NCI-H1092 (cell line): ENCODE measurements at places on chromosomes 16 and 17.

DNA sequence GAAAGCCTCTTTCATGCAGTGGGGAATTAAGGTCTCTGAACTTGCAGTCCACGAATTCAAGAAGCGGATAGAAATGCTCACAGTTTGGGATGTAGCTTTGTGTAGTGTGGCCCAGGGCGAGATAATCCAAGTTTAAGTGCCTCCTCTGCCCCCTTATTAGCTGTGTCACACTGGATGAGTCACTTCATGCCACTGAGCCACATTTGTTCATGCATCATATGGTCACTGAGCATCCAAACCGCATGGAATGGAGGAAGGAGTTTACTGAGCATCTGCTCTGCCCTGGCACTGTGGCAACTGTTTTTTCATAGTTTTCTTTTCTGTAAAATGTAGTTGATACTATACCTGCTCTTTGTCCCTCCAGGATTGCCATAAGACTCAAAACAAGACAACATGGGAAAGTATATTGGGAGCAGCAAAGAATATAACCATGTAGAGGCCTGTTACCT is 15.1 kb upstream of the DHX8 start:
- DNase-seq, result no peak

DNA sequence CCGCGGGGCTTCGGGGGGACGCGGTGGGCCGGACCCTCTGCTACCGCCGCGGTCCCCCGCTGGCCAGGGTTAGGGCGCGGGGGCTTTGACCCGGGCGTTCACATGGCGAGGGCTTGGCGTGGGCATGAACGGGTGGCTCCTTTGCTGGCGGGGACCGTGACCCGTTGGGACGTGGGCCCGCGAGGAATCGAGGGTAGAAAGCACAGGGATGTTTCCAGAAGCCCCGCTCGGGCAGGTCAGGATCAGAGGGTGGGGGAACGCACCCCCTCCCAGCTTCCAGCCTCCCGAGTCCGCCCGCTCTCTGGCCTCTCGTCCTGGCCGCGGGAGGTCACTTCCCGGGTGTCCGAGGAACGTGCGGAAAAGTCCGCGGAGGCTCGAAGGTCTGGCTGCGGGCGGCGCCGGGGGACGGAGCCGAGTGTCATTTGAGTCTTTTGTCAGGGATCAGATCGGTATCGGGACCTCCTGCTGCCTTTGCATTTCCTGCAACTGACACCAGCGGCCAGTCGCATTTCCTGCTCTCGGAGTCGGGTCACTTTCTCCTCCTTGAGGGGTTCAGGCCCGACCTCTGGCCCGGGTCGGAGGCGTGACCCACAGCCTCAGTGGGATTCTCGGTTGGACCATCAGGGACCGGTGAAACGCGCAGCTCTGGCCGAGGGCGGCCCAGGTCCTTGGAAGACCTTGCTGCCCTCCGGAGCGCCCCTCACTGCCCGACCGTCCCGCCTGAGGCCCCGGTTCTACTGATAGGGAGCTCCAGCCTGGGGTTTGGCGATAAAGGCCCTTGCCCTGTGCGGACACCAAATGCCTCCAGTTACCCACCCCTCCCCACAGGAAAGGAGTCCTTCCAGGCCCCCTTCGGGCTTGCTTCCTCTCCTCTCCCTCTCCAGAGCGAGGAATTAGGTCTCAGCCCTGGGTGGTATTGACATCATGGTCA is 702 bp upstream of the WNT3 start:
- DNase-seq, result no peak

DNA sequence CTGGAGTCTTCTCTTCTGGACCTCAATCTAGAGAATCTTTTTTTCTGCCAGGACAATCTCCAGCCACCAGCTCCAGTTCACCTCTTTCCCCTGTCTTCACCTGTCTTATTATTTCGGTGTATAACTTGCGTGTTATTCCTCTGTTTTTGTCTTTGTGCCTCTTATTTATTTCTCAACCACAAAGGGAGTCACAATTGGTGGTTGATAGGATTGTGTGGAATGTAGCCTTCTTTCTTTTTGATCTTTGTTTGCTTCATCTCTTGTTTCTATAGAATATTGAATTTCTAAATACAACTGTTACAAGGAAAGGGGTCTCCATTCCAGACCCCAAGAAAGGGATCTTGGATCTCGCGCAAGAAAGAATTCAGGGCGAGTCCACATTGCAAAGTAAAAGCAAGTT is 35.9 kb upstream of the HAS3 start:
- DNase-seq, result no peak

GRCh38 chr17:36884495-36885152 is 52.7 kb upstream of the LHX1 start:
- no peak for DNase-seq

DNA sequence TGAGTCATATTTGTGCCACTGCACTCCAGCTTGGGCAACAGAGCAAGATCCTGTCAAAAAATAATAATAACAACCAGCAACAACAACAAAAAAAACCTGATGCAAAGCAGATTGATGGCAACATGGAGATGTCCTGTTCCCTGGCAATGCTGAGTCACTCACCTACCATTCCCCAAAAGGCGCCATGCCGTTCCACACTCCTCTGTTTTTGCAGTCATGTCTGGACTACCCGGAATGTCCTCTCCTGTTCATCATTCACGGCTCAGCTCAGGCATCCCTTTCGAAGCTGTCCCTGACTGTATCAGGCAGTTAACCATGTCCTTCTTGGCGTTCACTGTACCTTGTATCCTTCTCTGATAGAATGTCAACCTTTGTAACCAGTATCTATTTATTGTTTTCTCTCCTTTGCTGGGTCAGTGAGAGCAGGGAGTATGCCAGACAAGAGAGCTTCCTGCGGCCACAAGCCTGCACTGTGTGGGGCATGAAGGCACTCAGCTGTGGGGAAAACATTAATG is 147.7 kb downstream of the ABCC12 start:
- DNase-seq, result no peak

DNA sequence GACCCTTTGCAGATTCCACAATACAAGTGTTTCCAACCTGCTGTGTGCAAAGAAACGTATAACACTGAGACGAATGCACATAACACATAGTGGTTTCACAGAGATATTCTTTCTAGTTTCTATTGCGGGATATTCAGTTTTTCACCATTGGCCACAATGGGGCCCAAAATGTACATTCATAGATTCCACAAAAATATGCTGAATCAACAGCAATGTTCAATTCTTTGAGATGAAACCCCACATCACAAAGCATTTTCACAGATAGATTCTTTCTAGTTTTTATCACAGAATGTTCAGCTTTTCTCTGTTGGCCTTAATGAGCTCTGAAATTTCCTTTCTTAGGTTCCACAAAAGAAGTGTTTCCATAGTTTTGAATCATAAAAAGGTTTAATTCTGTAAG is 2472.3 kb downstream of the TP53TG3F start:
- DNase-seq, result no peak

GRCh38 chr17:76548378-76549214 is 8.8 kb downstream of the PRCD start:
- no peak for DNase-seq

DNA sequence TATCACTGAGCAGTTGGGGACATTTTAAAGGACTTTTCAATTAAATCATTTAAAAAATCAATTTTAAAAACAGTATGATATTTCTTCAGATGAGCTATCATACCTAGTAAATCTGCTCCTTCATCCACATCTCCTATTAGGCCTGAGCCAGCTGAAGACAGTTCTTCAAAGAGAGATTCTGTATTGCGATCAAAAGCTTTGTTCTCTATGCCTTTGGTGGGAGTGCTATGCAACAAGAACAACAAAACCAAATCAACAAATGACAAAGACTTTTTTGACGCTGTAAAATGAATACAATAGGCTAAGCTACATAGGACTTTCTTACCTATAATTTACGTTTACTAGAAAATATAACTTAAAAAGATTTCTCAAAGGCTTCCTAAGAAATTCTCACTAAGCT is 106.5 kb downstream of the SPAG9 start:
- no peak for DNase-seq
